ENCODE measurements at places on chromosomes 5 and 9.

- no peak for DNase-seq
Observed at GRCh38 chr9:4263591-4263990, 36.3 kb downstream of the GLIS3 start.

DNA sequence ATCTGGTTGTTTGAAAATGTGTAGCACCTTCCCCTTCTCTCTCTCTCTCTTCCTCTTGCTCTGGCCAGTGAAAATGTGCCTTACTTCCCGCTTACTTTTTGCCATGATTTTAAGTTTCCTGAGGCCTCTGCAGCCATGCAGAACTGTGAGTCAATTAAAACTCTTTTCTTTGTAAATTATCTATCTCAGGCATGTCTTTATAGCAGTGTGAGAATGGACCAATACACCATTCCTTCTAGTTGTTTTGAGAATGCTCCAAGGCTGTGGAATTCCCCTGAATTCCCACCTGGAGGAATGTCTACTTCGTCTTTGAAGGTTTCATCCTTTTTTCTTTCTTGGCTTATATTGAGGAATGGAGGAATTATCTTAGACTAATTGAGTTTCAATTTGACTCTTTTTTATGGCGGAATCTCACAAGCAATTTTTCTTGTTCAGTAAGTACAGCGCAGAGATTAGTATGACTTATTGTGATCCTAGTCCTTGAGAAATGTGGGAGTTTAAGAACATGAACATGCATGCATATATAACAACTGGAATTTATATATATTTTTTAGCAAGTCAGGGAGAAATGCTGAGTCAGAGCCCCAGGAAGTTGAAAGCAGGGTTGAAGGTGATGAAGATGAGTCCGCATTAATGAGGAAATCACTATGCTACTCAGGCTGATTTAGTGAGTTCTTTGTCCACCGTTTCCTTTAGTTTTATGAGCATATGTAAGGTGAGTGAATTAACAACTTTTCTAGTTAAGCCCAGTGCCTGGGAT lies 488.1 kb upstream of the ADAMTS16 start:
- DNase-seq = no peak

DNA sequence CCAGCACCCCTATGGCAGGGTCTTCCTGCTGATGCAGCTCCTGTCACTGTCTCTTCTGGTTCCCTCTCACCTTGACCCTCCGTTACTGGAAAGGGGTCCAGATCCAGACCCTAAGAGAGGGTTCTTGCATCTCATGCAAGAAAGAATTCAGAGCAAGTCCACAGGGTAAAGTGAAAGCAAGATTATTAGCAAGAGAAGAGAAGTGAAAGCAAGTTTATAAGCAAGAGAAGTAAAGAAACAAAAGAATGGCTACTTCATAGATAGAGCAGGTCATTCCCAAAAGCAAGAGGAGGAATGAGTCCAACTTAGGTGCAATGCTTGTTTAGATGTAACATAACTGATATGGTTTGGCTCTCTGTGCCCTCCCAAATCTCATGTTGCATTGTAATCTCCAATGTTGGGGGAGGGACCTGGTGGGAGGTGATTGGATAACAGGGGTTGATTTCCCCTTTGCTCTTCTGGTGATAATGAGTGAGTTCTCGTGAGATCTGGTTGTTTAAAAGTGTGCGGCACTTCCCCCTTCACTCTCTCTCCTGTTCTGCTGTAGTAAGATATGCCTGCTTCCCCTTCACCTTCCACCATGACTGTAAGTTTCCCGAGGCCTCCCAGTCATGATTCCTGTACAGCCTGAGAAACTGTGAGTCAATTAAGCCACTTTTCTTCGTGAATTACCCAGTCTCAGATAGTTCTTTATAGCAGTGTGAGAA lies 183.3 kb downstream of the MED10 start:
- no peak for DNase-seq

DNA sequence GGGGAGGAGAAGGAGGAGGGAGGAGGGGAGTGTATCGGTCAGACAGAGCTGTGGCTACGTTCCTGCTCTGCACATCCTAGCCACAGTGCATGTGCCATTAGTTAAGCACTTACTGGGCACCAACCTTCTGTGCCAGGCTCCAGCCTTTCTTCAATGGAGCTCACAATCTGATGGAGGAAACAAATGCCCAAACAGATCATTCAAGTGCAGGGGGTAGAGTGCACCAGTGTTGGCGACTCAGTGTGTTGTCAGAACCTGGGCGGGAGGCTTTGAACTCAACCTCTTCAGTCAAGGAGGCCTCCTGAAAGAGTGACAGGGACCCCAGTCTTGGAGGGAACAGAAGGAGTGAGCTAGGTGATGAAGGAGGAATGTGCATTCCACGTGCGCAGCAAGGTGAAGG lies 51.9 kb upstream of the SHB start:
- no peak for DNase-seq

GRCh38 chr9:110160685-110161084 lies 47.3 kb downstream of the C9orf152 start:
- no peak for DNase-seq

DNA sequence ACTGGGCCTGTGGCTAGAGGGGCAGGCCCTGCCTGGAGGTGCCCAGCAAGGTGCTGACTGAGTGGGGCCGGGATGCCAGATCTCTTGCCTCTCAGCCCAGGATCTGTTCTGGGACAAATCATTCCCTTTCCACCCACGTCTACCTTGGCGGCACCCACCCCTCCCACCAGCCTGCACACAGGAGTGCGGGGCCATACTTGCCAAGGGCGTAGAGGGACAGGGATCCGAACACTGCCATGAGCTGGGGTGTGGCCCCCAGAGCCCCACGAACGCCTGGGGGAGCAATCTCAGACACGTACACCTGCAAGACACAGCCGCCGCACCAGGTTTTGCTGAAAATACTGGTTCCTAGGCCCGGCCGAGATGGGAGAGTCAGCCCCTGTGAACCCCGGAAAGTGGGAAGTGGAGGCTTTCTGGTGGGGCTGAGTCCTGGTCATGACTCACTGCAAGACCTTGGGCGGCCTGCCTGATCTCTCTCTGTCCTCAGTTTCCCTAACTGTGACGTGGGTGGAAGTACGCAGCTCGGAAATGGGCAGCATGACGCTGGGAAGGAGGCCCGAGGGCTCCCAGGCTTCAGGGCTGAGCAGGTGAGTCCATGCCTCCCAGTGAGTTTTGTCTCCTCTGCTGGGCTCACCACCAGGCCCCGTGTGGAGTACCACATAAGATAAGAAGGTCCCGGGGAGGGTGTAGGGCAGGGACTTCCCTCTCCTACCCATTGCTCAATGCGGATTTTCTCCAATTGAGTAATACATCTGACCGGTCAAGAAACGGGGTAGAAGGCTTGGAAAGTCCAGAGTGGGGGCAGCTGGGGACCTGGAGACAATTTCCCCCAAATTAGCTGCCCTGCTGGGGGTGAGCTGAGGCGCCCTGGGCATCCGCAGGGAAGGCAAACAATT lies 2.6 kb downstream of the SLC2A6 start:
- no peak for DNase-seq

GRCh38 chr5:171513591-171513990 lies 94.1 kb downstream of the FGF18 start:
- DNase-seq = no peak

DNA sequence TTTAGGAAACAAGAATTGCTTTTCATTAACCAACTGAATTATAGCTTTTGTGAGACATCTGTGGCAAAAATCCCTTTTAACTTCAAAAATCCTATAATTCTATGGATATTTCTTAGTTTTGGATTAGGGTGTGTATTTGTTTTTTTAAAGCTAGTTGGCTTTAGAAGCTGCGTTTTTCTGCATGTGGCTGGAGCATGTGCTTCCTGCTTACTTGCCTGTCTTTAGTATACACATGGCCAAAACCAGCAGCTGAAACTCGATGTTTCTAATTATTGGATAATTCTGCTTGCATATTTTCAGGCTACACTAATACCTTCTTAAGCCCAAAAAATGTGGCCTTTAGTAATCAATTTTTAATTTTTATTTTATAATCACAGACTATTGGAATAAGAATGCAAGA lies 8.9 kb downstream of the RECK start:
- no peak for DNase-seq

DNA sequence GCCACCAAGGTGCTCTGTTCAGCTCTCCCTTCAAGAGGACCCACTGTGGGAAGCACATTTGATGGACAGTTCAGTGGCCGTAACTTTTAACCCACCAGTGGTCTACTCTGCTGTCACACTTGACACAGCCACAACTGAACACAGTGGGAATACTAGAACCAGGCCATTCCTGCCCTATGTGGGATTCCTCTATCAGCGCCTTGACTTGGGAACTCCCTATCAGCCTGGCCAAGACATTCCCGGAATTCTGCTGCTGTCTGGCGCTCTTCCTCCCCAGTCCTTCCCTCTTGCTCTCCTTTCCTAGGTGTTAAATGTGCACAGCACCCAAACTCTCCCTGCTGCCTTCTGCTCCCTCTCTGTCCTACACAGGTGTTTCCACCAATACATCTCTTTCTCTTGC lies 23.1 kb upstream of the SH3PXD2B start:
- no peak for DNase-seq

DNA sequence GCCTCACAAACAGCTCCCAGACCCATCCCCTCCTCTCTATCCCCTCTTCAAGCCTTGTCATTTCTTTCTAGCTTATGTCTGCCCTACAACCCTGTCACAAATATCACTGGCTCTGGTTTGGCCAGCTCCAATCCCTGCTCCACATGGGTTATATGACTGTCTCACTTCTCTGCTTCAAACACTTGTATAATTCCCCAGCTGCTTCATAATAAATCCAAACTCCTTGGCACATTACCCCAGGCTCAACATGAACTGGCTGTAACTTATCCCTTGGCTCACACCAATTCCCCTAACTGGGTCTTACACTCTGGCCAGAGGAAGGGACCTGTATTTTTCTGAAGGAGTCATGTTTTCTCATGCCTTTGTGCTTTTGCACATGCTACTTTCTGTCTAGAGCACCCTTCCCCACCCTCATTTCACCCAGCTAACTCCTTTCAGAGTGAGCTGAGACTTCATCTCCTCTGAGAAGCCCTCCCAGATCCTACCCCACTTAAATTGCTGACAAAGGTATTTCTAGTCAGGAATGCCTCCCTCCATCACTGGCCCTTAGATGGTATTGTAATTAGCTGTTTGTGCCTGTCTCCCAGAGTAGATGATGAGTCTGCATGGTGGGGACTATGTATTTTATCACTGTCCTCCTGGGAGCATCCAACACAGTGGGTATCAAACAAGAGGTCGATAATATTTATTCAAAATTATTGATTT lies 5.3 kb downstream of the PRXL2C start:
- DNase-seq = no peak

DNA sequence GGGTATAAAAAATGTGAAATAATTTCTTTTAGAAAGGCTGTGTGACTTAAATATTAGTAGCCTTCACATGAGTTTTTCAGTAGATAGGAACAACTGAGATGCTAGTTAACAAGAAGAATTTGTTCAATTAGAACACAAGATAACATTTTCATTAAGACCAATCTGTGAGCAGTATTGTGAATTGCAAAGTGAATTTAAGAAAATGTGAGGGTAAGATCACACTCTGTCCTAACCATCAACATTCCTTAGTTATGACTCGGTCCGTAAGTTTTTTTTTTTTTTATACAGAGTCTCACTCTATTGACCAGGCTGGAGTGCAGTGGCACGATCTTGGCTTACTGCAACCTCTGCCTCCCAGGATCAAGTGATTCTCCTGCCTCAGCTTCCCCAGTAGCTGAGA lies 180.2 kb upstream of the EGFLAM start:
- no peak for DNase-seq

DNA sequence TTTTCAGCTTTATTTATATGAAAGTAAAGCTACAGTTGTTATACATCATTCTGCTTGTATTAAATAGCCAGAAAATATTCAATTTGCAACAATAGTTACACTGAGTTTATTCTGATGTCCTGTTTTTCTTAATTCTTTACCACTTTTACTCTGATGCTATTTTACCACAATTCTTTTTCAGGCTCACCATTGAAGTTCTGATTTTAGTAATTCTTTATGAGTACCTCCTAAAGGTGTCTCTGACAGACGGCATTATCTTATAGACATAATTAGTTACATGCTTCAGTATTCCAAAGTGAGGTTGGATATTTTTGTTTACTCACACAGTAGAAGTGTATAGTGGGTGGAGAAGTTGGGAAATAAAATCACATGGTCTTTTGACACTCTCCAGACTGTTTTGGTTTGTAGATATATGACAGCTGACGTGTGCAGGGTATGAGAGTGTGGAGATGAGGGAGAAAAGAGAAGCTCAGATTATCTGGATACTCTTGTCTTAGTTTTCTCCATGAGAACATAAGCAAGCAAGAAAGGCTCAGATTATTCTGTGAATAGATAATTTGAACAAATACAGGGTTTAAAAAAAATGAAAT lies 97.4 kb downstream of the FBXO4 start:
- no peak for DNase-seq

DNA sequence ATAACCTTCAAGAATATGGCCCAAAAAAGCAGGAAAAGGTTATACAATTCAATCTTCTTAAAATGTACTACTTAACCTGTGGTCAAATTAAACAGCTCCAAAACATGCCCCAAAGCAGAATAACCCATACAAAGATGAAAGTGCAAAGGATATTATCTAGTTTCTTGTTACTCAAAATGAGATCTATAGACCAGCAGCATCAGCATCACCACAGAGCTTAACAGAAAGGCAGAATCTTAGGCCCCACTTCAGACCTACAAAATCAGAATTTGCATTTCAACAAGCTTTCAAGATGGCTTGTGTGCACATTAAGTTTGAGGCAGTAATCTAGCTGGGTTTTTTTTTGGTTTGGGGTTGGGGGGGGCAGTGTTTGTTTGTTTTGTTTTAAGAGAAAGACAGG lies 54.0 kb downstream of the SCAI start:
- DNase-seq = no peak

DNA sequence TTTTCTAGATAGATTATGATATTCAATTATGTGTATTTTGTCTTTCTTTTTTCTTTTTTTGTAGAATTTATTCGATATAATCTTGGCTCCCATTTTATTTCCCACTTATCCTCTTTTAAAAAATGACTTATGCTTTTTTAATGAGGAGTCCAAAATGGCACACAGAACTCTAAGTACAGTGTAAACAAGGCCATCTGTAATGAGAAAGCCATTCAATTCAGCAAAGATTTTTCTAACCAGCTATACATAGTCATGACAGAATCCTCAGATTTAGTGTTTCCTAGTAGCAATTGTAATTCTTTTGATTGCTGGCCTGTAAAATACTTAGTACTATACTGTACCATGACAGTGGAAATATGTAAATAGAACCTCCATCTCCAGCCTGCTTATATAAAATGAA lies 651.4 kb downstream of the RAB3C start:
- no peak for DNase-seq

DNA sequence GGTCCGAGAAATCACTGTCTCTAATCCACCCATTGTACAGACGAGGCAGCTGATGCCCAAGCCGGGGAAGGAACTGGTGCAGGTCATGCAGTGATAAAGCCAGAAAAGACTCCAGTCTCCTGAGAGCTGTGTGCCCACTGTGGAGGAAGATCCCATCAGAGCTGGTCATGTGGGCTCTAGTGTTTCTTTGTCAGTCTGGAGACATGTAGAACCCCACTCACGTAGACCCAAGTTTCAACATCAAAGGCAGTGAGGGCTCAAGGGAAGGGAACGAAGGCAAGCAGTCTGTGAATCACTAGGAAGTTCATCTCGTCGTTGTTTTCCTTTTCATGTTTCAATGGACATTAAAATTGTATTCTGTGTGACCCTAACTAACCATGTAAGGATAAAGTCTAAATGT lies 14.6 kb upstream of the GLIPR2 start:
- no peak for DNase-seq

GRCh38 chr9:81798606-81799005 lies 109.3 kb upstream of the TLE1 start:
- DNase-seq = no peak

GRCh38 chr9:98369896-98370295 lies 114.4 kb upstream of the TBC1D2 start:
- no peak for DNase-seq

All from HuH-7.5 (cell line).